ENCODE measurements at places on chromosomes 2 and 18.

- DNase-seq = no peak
These were observed 174.4 kb downstream of the ALPK2 start for GRCh38 chr18:58454406-58455061.

- DNase-seq = no peak
These were observed 8.8 kb downstream of the HDAC4 start for GRCh38 chr2:239392072-239392357.

DNA sequence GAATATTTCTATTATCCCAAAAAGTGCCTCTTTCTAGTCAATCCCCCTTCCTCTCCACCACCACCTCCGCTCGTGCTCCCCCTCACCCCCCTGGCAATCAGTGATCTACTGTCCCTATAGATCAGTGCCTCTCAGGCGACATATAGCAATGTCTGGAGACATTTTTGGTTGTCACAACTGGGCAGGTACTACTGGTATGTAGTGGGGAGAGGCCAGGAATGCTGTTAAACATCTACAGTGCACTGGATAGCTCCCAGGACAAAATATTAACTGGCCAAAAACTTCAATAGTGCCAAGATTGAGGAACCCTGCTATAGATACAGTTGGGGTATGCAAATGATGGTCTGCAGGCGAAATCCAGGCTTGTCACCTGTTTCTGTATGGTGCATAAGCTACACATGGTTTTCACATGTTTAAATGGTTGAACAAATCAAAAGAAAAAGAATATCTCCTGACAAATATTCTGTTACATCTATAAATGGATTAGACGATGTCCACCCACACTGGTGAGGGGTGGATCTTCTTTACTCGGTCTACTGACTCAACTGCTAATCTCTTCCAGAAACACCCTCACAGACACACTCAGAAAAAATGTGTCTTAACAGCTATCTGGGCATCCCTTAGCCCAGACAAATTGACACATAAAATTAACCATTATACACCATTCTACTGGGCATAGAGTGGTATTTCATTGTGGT lies 25.5 kb downstream of the DPYSL5 start:
- DNase-seq = no peak

DNA sequence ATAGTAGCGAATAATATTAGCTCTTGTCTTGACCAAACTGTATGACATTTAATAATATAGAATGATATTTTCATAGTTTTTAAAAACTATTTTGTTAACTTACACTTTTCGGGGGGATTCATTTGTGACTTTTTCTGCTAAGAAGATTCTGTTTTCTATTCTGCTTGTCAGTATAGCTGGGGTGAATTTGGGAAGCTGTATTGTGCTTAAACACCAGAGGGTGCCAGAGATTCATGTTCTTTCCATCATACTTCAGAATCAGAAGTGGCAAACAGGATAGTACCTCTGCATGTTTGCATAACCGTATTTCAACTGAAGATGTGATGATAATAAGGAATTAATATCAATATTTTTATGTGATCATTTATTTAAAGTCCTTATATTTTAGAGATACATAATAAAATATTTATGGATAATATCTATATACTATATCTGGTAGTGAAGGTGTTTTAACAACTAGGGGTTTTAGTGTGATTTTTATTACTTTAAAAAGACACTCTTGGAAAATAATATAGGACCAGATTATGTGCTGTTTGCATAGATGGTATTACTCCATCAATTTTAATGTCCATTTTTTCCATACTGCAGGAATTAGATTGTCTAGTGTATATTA lies 81.0 kb downstream of the TAF4B start:
- no peak for DNase-seq

GRCh38 chr2:196063773-196064172 lies 4.9 kb downstream of the DNAH7 start:
- no peak for DNase-seq

GRCh38 chr2:41187376-41188122 lies 735.7 kb upstream of the SLC8A1 start:
- DNase-seq = no peak

DNA sequence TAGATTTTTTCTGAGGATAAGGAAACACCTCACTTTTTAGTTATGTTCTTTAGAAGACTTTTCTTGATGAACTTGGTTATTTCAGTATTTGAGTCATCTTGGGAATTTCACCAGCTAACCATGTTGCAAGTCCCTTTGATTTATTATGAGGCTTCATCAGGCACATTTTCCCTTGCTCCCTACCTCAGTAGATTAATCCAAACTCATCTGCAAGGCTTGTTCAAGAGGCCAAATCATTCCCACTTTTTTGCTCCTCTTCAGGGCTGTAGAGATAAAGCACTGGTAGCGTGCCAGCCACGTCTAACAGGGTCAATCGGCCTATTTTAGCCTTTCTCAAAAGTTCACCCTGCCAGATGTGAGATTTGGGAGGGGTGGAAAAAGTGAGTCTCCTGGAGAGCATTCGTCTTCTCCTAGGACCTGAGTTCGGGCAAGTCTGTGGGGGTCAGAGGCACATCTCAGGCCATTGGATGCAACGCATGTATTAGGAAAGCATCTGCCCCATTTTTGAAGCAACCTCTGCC lies 120.3 kb downstream of the RDH14 start:
- no peak for DNase-seq

DNA sequence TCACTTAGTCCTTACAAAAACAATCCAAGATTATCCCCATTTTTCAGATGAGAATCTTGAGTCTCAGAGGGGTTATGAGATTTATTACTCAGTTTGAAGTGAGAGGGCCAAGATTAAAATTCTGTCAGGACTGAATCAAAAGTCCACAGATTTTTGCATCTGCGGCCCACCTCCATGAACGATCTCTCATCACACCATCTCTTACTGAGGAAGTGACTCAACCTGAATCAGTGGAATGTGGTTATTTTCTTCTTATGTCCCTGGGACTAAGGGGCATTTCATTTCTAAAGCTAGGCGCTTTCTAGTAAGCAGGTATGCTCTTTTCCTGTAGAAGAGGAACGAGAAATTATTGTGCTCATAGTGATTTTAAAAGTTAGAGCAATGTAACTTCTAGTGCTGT lies 360.3 kb upstream of the SPHKAP start:
- DNase-seq = no peak

DNA sequence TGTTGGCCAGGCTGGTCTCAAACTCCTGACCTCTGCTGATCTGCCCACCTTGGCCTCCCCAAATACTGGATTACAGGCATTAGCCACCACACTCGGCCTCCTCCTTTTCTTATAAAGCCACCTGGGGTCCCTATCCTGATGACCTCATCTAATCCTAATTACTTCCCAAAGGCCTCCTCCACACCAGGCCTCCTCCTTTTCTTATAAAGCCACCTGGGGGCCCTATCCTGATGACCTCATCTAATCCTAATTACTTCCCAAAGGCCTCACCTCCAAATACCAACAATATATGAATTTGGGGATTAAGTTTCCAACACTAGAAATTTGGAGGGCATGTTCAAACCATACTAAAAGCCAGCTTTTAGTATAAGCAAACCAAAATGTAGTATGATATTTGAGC lies 9.7 kb upstream of the RMC1 start:
- no peak for DNase-seq

- no peak for DNase-seq
These were observed 232.4 kb upstream of the RBMS1 start for GRCh38 chr2:160726046-160726445.

- no peak for DNase-seq
These were observed 947.0 kb upstream of the CDH2 start for GRCh38 chr18:29123706-29124530.

DNA sequence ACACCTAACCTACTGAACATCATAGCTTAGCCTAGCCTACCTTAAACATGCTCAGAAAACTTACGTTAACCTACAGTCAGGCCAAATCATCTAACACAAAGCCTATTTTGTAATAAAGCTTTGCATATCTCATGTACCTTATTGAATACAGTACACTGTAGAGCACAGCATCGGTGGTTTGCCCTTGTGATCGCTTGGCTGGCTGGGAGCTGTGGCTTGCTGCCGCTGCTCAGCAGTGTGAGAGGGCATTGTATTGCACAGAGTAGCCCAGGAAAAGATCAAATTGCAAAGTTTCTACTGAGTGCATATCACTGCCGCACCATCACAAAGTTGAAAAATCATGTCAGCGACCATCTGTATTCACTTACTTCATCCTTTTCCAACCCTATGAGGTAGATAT lies 62.3 kb upstream of the NCK2 start:
- DNase-seq = no peak

- no peak for DNase-seq
These were observed at the start of gene UGT1A3 for GRCh38 chr2:233728723-233729301. TSS of gene UGT1A3 (plus strand) at chr2:233729042. CDS start at chr2:233729127, 85 bp downstream.
